Activated naive CD8-positive, alpha-beta T cell treated with anti-CD3 and anti-CD28 coated beads, Interleukin-2, amount 10 ng/mL, durations not matched to agents 7 days and 5 days (primary cell): ENCODE measurements at places on chromosomes 3 and 15. TPM values are rescaled to one million over a fixed set of nuclear protein-coding genes. Genes with fewer than 3 reads are reported as not detected.

SAMD7 gene
- total RNA-seq: not detected

DYNLT2B gene
- total RNA-seq: 15.4 TPM

ZBTB20 gene
- 31.3 TPM for total RNA-seq

HMCES gene
- total RNA-seq: 59.7 TPM

GRCh38 chr3:23756206-23756840 lies 49.4 kb upstream of the UBE2E1 start:
- no peak for DNase-seq
- no peak overlapping the region for H3K27ac ChIP-seq
- H3K27me3 ChIP-seq: peaks cover 7% of the 10 kb centered on the region
- H3K36me3 ChIP-seq: no peaks in the 10 kb centered on the region
- no peak overlapping the region for H3K4me3 ChIP-seq

DNA sequence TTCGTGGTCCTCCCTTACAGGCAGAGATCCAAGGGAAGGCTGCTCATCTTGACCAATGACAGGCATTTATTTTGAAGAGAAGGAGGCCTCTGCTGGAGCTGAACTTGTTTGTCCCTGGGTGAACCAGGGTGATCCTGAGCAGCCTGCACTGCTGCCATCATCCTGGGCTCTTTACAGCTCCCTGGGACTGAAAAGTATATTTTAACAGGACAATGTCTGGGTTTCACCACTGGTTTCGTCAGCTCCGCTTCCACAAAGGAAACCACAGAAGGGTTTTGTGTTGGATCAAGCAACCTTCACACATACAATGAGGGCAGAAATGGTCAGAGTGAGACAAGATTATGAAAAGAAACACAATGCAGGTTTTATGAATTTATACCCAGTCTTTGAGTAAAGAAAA lies 400.7 kb upstream of the TPM1 start:
- DNase-seq: no peak
- H3K27me3 ChIP-seq: peaks cover 6% of the 10 kb centered on the region
- H3K27ac ChIP-seq: no peak overlapping the region
- no peaks in the 10 kb centered on the region for H3K36me3 ChIP-seq

DNA sequence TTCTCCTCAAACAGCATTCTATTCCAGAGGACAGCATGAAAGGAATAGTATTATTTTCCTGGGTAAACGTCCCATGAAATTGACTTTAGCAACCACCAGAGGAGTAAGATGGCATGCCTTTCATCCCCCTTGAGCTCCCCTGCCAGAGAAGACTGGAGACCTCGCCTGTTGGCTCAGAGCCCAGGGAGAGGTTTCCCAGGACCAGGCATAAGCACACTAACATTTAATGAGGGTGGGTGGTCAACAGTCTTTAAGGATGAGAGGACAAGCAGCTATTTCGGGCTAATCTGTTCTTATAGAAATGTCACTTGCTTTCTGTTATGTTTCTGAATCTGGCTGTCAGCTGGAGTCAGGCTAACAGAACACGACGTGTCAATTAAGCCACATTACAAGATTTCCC lies 390.5 kb downstream of the GABRG3 start:
- H3K4me1 ChIP-seq: no peaks in the 10 kb centered on the region
- H3K27ac ChIP-seq: no peak overlapping the region
- no peaks in the 10 kb centered on the region for H3K36me3 ChIP-seq
- no peak overlapping the region for H3K4me3 ChIP-seq
- H3K27me3 ChIP-seq: no peaks in the 10 kb centered on the region

GRCh38 chr15:95923792-95924191 lies 406.7 kb upstream of the NR2F2 start:
- H3K4me3 ChIP-seq: no peak overlapping the region
- H3K27ac ChIP-seq: no peak overlapping the region
- H3K36me3 ChIP-seq: no peaks in the 10 kb centered on the region
- peaks cover 22% of the 10 kb centered on the region for H3K27me3 ChIP-seq
- peaks cover 3% of the 10 kb centered on the region for H3K4me1 ChIP-seq
